ENCODE measurements at places on chromosomes 5 and 9. TPM values are rescaled to one million over a fixed set of nuclear protein-coding genes. Genes with fewer than 3 reads are reported as not detected.

The EIF4E1B gene
- not detected for total RNA-seq

The COL27A1 gene
- total RNA-seq = 9.8 TPM

The MORN5 gene
- total RNA-seq = not detected

The SLC25A2 gene
- not detected for total RNA-seq

The PCDHA13 gene
- not detected for total RNA-seq

DNA sequence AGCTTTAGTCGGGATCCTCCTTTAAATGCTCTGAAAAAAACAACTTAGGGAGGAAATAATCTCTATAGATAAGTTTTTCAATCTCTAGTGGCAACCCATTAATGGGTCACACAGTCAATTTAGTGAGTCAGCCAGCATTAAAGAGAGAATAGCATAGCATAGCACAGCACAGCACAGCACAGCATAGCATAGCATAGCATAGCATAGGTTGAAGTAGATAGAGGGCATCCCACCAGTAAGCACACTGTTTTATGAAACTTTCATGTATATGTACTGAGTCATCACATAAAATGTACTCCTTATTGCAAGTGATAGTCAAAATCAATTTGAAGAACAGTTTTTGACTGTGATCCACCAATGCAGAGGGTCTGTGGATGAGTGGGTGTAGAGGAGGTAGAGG is 522.9 kb downstream of the CCDC171 start:
- DNase-seq = no peak

- DNase-seq = no peak
Observed at GRCh38 chr9:131418143-131419025, 24.5 kb downstream of the PRRC2B start.

GRCh38 chr5:67542479-67542878 is 345.9 kb upstream of the CD180 start:
- DNase-seq = no peak

DNA sequence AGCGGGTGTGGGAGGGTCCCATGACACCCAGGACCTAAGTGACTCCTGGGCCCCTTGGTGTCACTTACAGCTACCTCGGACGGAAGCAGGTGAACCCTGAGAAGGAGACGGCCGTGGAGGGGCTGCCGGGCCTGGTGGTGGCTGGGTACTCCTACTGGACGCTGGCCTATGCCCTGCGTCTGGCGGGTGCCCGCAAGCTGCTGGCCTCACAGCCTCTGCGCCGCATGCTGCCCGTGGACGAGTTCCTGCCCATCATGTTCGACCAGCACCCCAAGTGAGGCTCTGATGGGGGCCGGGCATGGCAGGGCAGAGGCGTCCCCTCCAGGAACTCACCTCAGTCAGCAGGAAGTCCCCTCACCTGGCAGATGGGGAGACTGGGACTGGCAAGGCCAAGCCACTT is 13.7 kb downstream of the CERCAM start:
- DNase-seq = no peak

GRCh38 chr5:172319708-172320441 is 36.3 kb upstream of the UBTD2 start:
- no peak for DNase-seq

GRCh38 chr5:168227973-168228615 is 63.4 kb upstream of the WWC1 start:
- DNase-seq = no peak

GRCh38 chr9:114087721-114088120 is 9.6 kb upstream of the AMBP start:
- no peak for DNase-seq

DNA sequence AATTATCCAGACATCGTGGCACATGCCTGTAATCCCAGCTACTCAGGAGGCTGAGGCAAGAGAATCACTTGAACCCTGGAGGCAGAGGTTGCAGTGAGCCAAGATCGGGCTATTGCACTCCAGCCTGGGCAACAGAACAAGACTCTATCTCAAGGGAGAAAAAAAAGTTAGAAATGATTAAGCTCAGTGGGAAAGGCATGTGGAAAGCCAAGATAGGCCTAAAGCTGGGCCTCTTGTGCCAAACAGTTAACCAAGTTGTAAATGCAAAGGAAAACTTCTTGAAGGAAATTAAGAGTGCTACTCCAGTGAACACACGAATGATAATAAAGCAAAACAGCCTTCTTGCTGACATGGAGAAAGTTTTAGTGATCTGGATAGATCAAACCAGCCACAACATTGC is 43.0 kb downstream of the TBCA start:
- DNase-seq = no peak

GRCh38 chr5:115530426-115530825 is 14.1 kb downstream of the FEM1C start:
- no peak for DNase-seq

GRCh38 chr5:96157841-96158291 is 196.2 kb upstream of the ELL2 start:
- DNase-seq = no peak
